ENCODE measurements at places on chromosomes 4 and X.

GRCh38 chrX:78653118-78653822 lies 5.9 kb downstream of the RTL3 start:
- DNase-seq, result no peak

- DNase-seq, result no peak
These were observed 23.9 kb downstream of the HTT start for GRCh38 chr4:3098346-3098745.

GRCh38 chrX:48938721-48939425 lies 18.5 kb downstream of the OTUD5 start:
- DNase-seq, result peak; percentile 67

GRCh38 chr4:169236873-169237626 lies 33.7 kb downstream of the SH3RF1 start:
- no peak for DNase-seq

- DNase-seq, result no peak
These were observed 963 bp upstream of the USO1 start for GRCh38 chr4:75723163-75724065.

DNA sequence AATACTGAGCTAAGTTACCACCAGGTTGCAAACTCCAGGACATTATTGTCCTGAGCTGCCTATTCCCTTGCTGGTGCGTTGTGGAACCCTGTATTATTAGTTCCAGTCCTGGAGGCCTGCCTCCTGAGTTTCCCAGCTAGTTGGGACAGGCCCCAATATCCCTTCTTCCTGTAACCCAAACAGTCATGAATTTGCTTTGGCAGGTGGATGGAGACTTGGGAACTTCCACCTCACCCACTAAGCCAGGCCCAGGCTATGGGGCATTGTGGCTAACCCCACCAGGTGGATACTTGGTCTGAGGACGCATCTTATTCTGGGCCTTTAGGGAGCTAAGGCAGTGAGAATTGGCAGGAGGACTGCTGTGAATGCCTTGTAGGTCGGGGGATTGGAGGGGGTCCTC lies 5.0 kb downstream of the RBM3 start:
- no peak for DNase-seq

- no peak for DNase-seq
These were observed 73.5 kb downstream of the CHRDL1 start for GRCh38 chrX:110722135-110722534.

- DNase-seq, result no peak
These were observed 35.1 kb upstream of the TACR3 start for GRCh38 chr4:103754844-103755243.

- no peak for DNase-seq
These were observed 179.1 kb upstream of the TBC1D9 start for GRCh38 chr4:140935254-140935653.

DNA sequence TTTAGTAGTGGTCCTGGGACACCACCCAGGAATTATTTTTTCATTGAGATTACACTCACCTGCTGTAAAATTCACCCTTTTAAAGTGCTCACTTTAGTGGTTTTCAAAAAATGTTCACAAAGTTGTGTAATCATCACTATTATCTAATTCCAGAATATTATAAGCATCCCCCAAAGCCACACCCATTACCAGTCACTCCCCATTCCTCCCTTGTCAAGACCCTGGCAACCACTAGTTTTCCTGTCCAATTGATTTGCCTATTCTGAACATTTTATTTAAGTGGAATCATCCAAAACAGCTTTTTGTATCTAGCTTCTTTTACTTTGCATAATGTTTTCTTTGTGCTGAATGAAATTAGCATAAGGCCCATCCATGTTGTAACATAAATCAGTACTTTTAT lies 12.7 kb upstream of the CXCL6 start:
- no peak for DNase-seq

GRCh38 chrX:55867708-55868107 lies 150.2 kb downstream of the RRAGB start:
- no peak for DNase-seq

GRCh38 chr4:123244137-123244536 lies 152.5 kb upstream of the SPRY1 start:
- DNase-seq, result no peak

DNA sequence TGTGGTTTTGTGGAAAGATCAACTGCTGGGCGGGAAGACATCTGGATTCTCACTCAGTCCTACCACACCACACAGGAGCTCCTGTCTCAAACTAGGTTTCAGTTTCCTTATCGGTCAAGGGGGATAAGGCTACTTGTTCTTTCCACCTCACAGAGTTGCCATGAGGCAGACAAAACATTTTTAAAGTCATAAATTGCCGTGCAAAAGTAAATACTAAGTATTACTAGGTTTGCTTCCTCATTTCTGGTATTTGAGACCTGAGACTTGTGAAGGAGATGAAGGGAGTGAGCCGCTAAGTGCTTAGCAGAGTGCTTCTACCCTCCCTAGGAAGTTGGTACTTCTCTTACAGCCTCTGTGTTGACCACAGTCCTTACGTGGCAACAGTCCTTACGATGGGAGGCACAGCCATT lies 1.5 kb downstream of the LAP3 start:
- no peak for DNase-seq
